ENCODE measurements at places on chromosomes 13 and 19. TPM values are rescaled to one million over a fixed set of nuclear protein-coding genes. Genes with fewer than 3 reads are reported as not detected.

APOC4 gene
- not detected for total RNA-seq

ZNF625 gene
- total RNA-seq, result 6.7 TPM

LCP1 gene
- total RNA-seq, result 1,260 TPM

SHC2 gene
- not detected for total RNA-seq

LGALS7B gene
- total RNA-seq, result not detected

SAMD4B gene
- total RNA-seq, result 40.2 TPM

ODAD3 gene
- not detected for total RNA-seq

Data from activated CD4-positive, alpha-beta T cell treated with anti-CD3 and anti-CD28 coated beads, Interleukin-2, amount 10 ng/mL, durations not matched to agents 7 days and 5 days (primary cell).